Mammary microvascular endothelial cell (primary cell): ENCODE measurements at places on chromosomes 3 and 15. TPM values are rescaled to one million over a fixed set of nuclear protein-coding genes. Genes with fewer than 3 reads are reported as not detected.

TUSC7 gene
- total RNA-seq = not detected in 2 replicates

MYZAP gene
- 9.4 and 13.8 TPM in 2 replicates for total RNA-seq

PP2D1 gene
- total RNA-seq = not detected in 2 replicates

EXD1 gene
- not detected in 2 replicates for total RNA-seq

ZNF621 gene
- 6.9 and 8.2 TPM in 2 replicates for total RNA-seq

LRRC57 gene
- 18.1 and 18.7 TPM in 2 replicates for total RNA-seq

MRPS11 gene
- 54.6 and 61.2 TPM in 2 replicates for total RNA-seq

CKMT1A gene
- total RNA-seq = not detected in 2 replicates

UNC45A gene
- total RNA-seq = 68.9 and 84.5 TPM in 2 replicates

IL17RE gene
- total RNA-seq = 0.07 and 0.34 TPM in 2 replicates

CHRFAM7A gene
- 0.10 TPM in 1 of 2 replicates, not detected in the other for total RNA-seq

SLC25A26 gene
- 16.9 and 17.9 TPM in 2 replicates for total RNA-seq

MGLL gene
- total RNA-seq = 116 and 137 TPM in 2 replicates
